ENCODE measurements at places on chromosomes 16 and 17. TPM values are rescaled to one million over a fixed set of nuclear protein-coding genes. Genes with fewer than 3 reads are reported as not detected.

GRCh38 chr17:6938637-6939036 lies 57.2 kb upstream of the ALOX12 start:
- DNase-seq, result no peak

- no peak for DNase-seq
These were observed 74.2 kb upstream of the ZNF469 start for GRCh38 chr16:88308441-88309173.

GRCh38 chr17:32445497-32445896 lies 1.2 kb downstream of the PSMD11 start:
- DNase-seq, result no peak

DNA sequence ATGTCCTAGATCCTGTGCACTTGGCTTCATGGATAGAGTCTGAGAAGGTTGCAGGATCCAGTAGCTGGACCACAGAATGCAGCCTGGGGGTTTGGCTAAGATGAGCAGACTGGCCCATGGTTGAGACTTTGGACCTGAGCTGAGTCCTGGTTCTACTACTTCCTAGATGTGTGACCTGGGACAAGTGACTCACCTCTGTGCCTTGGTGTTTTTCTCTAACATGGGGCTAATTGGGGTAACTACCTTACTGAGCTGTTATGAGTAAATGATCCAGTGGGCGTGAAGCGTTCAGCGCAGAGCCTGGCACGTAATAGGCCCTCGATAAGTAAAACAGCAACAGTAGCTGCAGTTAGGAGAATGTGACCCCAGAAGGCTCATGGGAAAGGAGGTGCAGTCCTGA lies 38.8 kb downstream of the SNX20 start:
- DNase-seq, result no peak

ABI3 gene
- 1.5 TPM for total RNA-seq

- no peak for DNase-seq
These were observed 7.7 kb upstream of the TUBG2 start for GRCh38 chr17:42651392-42651791.

- no peak for DNase-seq
These were observed 48.3 kb upstream of the ERN1 start for GRCh38 chr17:64178011-64178825.

DNA sequence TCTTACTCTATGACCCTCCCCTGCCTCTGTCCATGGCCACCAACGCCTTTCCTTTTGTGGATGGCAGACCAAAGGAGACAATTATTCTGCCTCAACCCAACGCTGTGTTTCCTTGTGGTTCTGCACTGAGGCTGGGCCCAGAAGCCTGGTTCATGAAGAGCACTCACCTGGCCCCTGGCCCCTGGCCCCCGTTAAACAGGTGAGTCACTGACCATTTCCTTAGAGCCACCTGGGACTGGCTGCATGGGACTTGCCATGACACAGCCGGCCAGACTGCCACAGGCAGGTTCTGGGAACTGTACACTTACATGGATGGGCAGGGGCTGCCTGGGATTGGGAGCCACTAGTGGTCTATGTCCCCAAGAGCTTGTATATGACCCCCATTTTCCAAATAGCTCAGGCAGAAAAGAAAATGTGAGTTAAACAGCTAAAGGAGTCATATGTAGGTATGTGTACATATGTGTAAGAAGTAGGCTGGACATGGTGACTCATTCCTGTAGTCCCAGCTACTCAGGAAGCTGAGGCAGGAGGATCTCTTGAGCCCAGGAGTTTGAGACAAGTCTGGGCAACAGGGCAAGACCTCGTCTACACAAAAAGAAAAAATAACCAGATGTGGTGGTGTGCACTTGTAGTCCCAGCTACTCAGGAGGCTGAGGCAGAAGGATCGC lies 181.9 kb upstream of the CACNG5 start:
- DNase-seq, result no peak

RNF151 gene
- total RNA-seq, result not detected

KCNJ16 gene
- 0.69 TPM for total RNA-seq

GGA3 gene
- 9.9 TPM for total RNA-seq

DNA sequence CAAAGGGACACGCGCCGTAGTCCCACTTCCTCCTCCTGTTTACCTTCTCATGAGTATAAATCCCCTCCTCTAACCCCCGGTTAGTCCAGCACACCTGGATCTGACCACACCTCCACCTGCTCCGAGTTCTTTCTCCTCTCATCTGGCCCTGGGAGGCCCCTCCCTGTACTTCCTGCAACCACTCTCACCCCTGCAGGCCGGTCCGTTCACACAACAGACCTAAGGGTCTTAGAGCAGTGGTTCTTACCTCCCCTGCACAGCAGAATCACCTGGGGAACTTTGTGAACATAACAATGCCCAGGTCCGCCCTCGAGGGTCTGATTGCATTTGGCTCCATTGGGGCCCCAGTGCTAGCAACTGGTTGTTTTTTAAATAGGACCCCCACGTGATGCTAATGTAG lies 24.8 kb downstream of the TMEM114 start:
- no peak for DNase-seq

DNA sequence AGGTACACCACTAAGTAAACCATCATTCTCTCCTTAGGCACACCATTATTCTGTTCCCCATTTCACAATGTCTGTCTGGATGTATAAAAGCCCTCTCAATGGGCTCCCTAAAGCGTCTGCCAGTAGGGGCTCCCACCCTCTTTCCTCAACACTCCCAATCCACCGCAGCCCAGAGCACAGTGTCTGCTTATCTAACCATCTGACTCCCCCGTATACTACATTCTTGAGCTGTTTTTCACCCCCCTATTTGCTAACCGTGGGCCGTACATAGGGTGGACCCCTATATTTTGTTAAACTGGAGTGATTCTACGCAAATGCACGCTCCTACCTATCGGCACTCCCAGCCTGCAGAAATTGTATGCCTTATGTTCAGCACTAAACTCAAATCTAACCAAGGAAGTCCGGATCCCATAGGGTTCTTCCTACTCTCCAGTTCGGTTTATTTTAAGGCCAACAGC lies 685 bp upstream of the PSMD3 start:
- DNase-seq, result peak; percentile 75

- DNase-seq, result no peak
These were observed 24.7 kb upstream of the KLHDC4 start for GRCh38 chr16:87790292-87791100.

DNA sequence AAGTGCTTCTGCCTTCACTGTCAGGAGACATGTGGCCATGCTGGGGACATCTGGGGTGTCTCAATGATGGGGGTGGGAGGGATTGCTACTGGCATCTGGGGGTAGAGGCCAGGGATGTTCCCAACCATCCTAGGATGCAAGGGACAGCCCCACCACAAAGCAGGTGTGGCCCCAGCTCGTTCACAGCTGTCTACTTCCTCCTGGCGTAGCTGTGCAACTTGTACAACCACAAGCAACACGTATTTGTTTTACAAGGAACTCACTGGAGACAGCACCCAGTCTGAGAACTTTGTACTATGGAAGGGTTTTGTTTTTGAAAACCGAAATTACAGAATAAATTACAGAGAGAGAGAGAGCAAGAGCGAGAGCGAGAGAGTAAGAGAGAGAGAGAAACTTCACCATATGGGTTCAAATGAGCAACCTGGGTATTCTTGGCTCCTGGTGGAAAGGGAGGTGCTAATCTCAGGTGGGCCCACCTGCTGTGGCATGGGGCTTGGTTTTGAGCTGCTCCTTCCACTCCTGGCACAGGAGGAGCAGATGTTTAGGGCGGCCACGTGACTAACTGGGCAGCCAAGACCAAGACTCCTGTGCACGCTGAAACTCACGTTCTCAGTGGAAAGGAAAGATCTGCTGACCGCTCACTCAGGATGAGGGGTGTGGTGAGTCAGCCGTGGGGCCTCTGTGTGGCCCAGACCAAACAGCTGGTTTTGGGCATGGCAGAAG lies 17.5 kb upstream of the TNFRSF13B start:
- DNase-seq, result no peak

DCAKD gene
- 25.6 TPM for total RNA-seq

GRCh38 chr16:81530814-81531213 lies 86.2 kb downstream of the CMIP start:
- DNase-seq, result no peak

DNA sequence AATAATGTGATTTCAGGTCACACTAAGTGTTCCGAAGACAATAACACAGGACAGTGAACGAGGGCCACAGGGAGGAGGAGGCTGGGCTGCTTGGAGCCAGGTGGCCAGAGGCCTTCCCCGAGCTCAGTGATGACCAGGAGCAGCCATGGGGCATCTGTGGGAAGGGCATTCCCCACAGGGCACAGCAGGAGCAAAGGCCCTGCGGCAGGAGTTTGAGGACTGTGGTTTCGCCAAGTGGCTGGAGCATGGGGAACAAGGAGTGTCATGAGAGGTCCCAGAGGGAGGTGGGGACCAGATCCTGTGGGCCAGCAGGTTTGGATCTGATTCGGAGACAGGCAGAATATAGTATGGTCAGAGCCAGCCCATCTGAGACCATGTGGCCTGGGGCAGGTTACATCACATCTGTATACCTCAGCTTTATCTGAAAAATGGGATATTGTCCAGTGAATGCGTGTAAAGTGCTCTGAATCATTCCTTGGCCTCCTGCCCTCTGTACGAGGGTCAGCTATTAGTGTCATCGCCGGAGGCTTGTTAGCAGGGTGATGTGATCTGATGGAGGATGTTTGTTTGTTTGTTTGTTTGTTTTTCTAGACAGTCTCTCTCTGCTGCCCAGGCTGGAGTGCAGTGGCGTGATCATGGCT lies 176.8 kb downstream of the KATNIP start:
- DNase-seq, result no peak

DNA sequence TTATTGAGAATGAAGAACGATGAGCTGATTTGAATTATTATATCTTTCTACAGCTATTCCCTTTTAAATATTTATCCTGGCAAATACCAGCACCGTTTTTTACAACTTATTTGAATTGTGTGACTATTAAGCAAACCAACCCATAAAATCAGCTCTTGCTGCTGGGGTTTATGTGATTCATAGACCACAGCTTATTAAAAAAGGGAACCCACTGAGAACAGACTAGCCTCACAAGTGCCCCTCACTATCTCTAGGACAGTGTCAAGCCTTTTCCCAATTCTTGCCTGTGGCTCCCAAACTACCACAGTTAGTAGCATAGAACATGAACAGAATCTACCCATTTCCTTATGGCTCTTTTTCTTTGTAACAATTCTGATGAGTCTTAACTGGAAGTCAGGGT lies 6.1 kb upstream of the LIG3 start:
- no peak for DNase-seq

- DNase-seq, result no peak
These were observed 19.5 kb downstream of the SDR42E2 start for GRCh38 chr16:22181843-22182242.

- DNase-seq, result no peak
These were observed 1.5 kb upstream of the IST1 start for GRCh38 chr16:71893888-71894228.

GRCh38 chr17:56830726-56831368 lies 2.9 kb downstream of the C17orf67 start:
- DNase-seq, result no peak

DNA sequence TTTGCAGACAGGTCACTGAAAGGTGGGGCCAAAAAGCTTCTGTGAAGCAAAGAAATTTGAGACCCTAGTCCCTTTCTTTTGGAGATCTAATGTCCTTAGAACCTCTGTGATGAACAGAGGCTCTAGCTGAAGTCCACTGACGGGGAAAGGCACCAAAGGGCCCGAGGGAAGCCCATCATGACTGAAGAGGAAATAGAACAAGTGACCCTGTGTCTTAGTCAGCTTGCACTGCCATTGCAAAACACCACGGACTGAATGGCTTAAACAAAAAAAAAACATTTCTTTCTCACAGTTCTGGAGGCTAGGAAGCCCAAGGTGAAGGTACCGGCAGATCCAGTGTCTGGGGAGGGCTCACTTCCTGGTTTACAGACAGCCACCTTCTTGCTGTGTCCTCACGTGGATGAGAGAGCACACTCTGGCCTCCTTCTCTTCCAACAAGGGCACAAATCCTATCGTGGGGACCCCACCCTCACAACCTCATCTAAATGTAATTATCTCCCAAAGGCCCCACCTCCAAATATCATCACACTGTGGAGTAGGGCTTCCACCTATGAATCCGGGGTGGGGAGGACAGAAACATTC lies 24.3 kb upstream of the ASGR2 start:
- no peak for DNase-seq

ZG16 gene
- not detected for total RNA-seq

- no peak for DNase-seq
These were observed 55.2 kb downstream of the TBC1D16 start for GRCh38 chr17:79980246-79981043.

DNA sequence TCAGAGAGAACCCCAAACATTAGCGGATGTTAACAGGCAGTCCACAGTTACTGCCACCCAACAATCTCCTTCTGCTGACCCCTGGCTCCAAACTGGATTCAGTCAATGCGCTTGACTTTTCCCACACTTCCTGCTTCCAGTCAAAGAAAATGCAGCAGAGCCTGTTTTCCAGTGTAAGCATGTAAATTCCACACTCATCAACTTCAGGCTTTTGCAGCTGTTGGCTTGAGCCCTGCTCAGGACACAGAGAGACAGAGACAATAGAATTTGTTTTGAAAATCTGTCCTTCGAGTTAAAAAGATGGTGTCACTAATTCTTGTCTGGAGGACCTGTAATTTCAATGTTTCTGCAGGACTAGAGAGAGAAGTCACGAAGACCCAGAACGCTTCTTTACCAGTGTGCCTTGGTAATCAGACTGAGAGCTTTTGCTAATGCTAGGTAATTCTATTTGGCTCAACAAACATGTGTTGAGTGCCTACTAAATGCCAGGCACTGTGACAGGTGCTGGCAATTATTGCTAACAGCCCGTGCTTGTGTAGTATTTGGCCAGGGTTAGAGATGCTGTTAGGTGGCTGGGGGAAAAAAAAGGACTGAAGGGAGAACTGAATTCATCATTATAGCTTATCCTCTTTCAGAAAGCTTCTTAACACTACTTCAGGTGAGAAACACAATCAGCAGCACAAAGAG lies 32.5 kb downstream of the HOXB1 start:
- DNase-seq, result no peak

- DNase-seq, result no peak
These were observed 8.1 kb downstream of the ERN2 start for GRCh38 chr16:23704772-23705516.

ZNF469 gene
- total RNA-seq, result 4.6 TPM

DNA sequence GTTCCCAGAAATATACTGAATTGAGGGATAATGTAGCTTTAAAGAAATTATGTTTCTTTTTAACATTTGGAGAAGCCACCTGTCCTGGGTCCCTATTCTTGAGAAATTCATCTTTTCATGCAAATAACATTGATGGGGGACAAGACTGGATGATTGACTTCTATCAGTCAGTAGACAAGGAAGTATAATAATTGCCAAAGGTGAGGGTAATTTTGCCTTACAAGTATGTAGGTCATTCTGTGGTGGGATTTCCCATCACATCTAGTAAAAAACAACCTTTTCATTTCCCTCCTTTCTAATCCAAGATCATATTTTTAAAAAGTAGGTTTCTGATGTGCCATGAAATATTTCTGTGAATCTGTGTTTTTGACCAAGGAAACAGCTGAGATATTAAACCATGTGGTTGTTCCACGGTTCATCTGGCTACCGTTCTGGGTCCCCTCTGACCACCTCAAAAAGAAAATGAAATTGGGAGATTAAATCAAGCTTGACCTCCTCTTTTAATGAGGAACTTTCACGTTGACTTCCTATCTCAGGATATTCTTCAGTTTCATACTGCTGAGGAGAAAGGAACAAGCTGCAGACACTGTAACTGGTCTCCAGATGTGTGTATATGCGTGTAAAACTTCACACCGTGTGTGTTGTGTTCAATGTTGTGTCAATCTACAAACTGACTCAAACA lies 138.6 kb downstream of the MAP2K6 start:
- DNase-seq, result no peak

All from skin of body (tissue), 3 donors.